ENCODE measurements at places on chromosomes 6 and 20.
A peak's percentile ranks its signal among the peaks of the same experiment; 100 is the strongest.

DNA sequence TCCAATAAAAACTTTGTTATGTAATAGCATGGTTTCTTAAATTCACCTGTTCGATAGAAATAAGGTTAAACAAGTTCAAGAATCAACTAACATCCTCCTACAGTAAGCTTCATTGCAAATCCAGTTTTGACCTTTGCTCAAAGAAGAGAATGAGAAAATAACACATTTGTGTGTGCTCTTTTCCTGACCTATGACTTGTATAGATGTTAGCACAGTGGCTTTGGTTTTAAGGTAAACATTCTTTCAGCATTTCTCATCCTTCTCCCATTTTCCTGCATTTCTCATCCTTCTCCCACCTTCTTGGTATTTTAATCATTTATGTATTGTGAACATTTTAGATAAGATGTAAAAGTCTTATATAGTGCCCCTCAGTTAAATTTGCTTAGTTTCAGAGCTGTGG lies 73.9 kb downstream of the PLCB1 start:
- no peak for DNase-seq

DNA sequence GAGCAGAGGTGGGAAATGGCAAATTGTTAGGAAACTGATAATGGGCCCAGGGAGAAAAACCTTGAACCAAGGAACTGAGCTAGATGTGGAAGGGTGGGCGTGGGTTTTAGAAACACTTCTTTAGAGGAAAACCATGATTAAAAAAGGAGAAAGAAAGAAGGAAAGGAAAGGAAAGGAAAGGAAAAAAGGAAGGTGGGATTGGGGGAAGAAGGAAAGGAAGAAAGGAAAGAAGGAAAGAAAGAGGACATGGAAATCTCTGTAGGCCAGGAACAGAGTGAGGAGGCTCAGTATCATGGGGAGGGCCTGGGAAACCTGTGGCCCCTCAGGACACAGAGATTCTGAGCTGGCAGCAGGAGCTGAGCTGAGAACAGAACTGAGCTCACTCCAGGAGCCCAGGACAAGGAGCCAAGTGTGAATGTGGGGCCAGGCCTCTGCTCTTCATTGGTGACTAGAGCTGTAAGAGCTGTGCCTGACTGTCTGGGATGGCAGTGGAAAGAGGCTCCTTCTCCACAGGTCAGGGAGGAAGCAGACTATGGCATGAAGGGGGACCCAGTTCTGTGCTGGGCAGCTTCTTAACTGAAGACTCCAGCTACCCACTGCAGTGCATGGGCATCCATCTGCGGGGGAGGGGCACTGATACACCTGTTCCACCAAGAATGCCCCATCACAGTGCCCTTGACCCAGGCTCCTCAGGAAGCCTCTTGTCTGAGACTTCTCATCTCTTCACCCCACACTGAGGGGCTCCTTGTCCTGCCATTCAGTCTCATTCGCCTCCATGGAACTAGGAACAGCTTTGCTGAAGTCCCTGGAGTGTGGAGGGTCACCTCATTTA lies 116.1 kb upstream of the BACH2 start:
- DNase-seq, result peak; percentile 51

DNA sequence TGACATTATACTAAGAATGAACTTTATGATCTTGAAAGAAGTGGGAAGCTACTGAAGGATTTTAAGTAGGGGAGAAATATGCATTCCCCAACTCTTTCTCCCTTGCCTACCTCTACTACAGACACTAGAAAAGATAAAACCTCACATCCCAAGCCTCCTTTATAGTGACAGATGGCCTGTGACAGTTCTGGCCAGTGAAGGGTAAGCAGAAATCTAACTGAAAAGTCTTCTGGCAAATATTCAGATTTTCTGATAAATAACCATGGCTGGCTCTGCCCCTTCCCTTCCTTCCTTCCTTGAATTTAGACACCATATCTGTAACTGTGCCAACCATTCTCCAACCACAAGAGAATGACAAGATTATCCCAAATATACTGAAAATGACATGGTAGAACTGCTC lies 10.2 kb upstream of the BEND6 start:
- no peak for DNase-seq

- DNase-seq, result no peak
These were observed 63.3 kb downstream of the GNAS-AS1 start for GRCh38 chr20:58787211-58788005.

- no peak for DNase-seq
These were observed 116.6 kb downstream of the CBLN4 start for GRCh38 chr20:55888685-55889084.

DNA sequence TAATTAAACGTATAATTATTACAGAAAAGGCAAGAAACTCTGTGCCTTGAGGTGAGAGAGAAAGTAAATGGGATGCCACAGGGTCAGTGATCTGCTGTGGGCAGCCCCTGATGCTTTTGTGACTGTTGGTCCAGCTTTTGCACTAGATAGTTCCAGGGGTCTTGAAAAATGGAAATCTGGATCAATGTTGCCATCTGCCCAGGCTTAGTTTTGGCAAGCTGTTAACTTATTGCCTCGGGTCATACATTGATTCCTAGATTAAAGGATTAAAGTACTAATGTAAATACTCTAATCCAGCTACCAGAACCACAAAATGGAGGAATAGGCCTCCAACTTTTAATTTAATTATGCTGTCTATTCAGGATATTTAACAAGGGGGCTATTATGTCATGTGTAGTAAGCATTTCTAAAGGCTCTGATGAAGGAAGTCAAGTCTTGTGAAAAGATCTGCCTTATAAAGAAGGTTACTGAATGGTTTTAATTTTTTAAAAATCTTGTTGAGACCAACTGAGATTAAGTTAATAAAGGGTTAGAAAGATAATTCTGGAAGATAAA lies 376.0 kb upstream of the HS3ST5 start:
- DNase-seq, result no peak

- DNase-seq, result no peak
These were observed 161.8 kb downstream of the DLL1 start for GRCh38 chr6:170128811-170129681.

DNA sequence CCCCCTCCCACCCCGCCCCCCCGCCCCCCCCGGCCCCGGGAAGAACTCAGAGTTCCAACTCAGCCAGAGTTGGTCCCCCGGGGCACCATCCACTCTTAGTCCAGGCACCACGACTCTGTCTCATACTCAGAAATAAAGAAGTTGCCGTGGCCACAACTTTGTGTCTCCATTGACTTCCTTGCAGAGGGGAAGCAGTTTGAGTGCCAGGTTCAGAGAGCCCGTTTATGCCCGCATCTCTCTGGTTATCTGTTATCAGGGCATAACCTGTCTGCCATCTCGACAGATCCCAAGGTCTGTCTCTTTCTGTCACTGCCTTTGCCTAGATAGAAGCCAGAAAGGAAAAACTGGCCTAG lies 605 bp downstream of the CDC5L start:
- no peak for DNase-seq

DNA sequence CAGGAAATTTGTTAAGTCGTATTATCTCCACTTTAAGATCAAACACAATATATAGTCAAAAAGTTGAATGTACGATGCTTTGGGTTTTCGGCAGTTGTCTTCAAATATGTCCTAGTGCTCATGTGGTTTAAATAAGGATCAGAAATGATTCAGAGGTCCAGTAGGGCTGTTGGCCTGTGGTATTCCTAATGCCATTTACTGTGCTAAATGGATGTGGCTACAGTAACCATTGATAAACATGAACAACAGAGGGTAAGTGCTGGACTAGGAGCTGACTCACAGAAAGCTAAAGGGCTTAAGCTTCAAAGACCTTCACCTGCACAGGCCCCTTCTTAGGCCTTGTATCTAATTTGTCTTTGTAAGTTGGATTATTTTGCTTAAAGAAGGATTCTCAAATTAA lies 80.5 kb upstream of the TPD52L1 start:
- DNase-seq, result no peak

DNA sequence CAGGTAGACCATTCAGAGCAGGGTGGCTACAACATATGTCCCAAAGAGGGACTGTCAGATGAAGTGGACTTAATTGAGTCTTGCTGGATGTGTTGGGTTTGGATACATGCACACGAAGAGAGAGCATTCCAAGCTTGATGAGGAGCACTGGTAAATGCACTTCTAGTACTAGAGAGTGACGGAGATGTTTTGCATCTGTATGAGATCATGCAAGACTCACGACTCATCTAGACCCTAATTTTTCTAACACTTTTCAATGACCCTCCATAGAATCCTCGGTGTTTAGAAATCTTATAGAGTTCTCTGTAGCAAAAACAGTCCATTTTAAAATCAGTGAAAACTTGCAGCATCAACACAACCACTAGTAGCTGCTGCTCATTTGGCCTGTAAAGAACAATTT lies 4.8 kb upstream of the AIG1 start:
- DNase-seq, result no peak

GRCh38 chr20:47099825-47100441 lies 205.3 kb downstream of the EYA2 start:
- no peak for DNase-seq

GRCh38 chr6:21317642-21318041 lies 275.9 kb upstream of the SOX4 start:
- no peak for DNase-seq

- no peak for DNase-seq
These were observed 42.8 kb downstream of the FNDC1 start for GRCh38 chr6:159212028-159212427.

DNA sequence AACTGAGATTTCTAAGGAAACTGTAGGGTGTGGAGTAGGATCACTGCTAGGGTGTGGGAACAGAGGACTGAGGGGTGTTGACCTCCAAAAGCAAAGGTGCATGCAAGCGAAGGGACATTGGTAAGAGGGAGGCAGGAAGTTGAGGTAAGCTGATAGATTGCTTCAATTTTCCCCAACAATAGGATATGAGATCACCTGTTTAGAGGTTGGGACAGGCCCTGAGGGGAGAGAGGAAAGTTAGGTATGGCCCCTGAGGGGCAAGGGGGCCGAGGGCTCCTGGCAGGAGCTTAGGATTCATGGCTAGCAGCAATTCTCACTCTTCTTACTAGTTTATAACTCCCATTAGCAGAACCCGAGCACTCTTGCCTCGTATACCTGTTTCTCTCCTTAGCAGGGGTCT lies 106.8 kb upstream of the RPS6KA2 start:
- DNase-seq, result no peak

DNA sequence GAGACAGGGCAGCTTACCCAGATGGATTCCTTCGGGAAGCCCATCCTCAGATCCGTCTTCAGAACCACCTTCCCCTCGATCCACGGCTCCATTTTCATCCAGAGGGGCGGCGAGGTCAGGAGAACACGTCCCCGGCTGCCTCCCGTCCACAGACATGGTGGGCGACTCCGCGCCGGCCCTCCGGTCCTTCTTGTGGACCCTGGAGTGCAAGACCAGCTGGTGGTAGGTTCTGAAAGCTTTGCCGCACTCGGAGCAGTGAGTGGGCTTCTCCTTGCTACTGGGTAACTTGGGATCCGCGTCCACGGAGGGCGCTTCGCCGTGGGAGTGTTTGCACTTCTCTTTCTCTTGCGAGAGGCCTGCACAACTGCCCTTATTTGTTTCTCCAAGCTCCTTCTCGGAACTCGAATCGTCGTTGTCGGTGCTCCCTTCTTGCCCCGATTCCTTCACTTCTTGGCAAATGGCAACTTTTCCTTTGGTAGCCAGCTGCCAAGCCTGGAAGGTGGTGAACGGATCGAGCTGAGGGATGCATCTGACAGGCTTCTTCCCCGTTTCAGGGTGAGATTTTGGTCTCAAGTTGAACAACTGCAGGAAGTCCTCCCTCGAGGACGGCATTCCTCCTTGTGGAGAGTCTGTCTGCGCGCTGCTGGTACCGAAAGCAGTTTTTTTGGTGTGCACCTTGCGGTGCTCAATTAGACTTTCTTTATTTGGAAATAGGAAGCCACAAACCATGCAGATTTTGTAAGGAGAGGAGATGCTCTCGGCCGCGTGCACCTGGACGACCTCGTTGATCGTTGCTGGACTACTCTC lies 12.0 kb downstream of the ZNF217 start:
- peak; percentile 36 for DNase-seq

GRCh38 chr20:38874460-38875174 lies 51.6 kb upstream of the FAM83D start:
- DNase-seq, result no peak

- no peak for DNase-seq
These were observed 63.9 kb downstream of the CHMP4B start for GRCh38 chr20:33875055-33875454.

- no peak for DNase-seq
These were observed 329.1 kb upstream of the QKI start for GRCh38 chr6:163085426-163085825.

- no peak for DNase-seq
These were observed 153.4 kb upstream of the SALL4 start for GRCh38 chr20:51955756-51956155.

GRCh38 chr6:31065556-31065955 lies 46.8 kb downstream of the C6orf15 start:
- no peak for DNase-seq

GRCh38 chr6:28897369-28897745 lies 26.4 kb downstream of the TRIM27 start:
- no peak for DNase-seq

- no peak for DNase-seq
These were observed 547 bp upstream of the ESR1 start for GRCh38 chr6:151806757-151807512.

- DNase-seq, result no peak
These were observed 137.0 kb upstream of the TENT5A start for GRCh38 chr6:81889377-81890053.

DNA sequence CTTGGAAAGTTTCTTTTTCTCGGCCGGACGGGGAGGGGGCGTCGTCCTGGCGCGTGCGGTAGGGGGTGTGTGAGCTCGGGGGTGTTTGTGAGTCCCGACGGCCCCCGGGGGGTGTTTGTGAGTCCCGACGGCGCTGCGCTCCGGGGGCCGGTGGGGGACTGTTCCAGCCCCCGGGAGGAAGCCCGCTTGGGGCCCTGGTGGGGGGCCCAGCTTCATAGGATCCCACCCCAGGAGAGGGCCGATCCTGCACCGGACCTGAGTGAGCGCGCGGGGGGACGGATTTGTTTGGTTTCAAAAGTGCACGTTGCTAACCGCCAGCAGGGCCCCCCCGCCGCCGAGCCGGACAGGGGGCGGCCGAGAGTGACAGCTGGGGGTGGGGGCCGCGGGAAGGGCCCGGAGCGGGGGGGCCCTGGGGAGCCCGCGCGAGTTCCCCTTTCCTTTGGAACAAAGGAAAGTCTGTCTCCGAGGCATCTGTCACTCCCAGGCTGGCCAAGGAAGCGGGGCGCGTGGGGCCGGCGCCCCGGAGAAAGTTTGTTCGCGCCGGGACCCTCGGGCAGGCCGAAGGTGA lies 485 bp downstream of the TGIF2 start:
- DNase-seq, result peak; percentile 44

GRCh38 chr20:1190847-1191246 lies 6.1 kb upstream of the TMEM74B start:
- no peak for DNase-seq

DNA sequence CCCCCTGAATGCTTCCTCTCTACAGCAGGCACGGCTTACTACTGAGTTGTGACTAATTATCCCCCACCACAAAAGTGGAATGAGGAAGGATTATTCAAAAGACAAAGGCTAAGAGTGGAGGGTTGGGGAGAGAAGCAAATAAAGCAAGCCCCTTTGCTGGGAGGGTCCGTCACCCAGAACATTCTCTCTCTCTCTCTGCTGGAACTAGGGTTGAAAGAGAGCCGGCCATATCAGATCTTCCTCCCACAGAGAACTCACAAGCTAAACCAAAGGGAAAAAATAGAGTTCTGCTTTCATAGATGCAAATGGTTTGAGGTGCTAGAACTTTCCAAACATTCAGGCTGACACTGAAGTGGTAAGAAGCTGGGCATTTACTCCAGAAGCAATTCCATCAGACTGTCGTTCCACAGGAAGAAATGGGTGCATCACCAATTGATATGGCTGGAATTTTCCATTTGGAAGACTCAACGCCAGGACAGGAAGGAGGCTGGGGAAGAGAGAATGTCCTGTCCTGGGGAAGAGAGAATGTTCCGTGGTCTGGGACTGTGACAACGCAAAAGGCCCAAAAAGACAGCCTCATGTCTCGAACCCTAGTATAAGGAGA lies 7.9 kb downstream of the ZMYND8 start:
- no peak for DNase-seq

All from activated CD4-positive, alpha-beta T cell treated with anti-CD3 and anti-CD28 coated beads for 36 hours (primary cell).